ENCODE measurements at places on chromosomes 7 and 10.
A peak's percentile ranks its signal among the peaks of the same experiment; 100 is the strongest.

DNA sequence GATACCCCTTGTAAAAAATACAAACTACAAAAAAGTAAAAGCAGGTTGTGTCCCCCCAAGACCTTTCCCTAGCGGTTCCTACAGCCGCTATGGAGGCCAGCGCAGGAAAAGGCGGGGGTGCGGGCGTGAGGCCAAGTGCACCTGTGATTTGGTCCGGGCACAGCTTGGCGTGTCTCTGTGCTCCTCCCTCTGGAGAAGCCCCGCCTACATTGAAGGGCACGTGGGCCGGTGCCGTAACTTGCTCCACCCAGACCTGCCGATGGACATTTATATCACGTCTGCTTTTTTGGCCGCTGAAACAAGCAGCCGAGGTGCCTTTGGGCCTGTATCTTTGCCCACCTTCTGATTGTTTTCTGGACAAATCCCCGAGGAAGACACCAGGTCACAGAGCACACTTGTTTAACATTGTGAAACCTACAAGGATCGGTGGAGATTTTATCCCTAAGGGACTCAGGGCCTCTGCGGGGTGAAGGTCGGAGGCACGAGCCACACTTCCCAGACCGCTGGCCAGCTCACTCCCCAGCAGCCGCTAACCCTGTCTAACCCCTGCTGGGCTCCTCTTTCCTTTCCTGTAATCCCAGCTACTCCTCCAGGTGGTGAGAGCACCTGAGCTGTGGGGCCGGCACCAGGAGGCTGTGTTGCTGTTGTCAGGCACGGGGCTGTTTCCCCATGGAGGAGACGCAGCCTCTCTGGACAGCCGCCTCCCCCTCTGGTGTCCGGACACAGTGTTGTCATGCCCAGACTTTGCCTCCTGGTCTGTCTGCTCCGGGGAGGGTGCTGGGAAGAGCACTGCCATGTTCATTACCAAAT is 18.8 kb upstream of the INPP5A start:
- peak; percentile 88 for DNase-seq

- no peak for DNase-seq
Observed at GRCh38 chr10:132499367-132499685, 38.3 kb upstream of the INPP5A start.

GRCh38 chr7:70763961-70764691 is 367.8 kb upstream of the GALNT17 start:
- DNase-seq: no peak

DNA sequence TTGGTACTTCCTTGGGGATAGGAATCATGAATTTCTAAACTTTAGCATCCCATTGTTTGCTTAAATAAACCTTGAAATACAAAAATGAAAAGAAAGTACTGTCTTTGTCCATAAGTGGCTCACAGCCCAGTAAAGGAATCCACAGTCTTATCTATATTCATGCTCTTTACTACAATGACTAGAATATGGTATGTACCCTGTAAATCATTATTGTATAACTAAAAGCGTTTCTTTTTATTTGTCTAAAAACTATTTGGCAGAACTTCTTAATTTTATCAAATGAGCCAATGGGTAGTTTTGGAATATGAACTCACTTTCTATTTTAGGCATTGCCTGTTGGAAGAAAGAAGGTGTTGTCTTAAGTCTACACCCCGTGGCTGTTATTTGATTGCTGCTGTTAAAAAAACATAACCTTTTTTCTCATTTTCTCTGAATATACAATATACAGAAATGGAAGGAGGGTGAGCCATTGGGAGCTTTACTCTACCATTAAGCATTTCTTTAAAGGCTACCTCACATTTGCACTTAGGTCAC is 12.4 kb upstream of the STRIP2 start:
- no peak for DNase-seq

- no peak for DNase-seq
Observed at GRCh38 chr7:19106241-19107080, 11.0 kb downstream of the TWIST1 start.

DNA sequence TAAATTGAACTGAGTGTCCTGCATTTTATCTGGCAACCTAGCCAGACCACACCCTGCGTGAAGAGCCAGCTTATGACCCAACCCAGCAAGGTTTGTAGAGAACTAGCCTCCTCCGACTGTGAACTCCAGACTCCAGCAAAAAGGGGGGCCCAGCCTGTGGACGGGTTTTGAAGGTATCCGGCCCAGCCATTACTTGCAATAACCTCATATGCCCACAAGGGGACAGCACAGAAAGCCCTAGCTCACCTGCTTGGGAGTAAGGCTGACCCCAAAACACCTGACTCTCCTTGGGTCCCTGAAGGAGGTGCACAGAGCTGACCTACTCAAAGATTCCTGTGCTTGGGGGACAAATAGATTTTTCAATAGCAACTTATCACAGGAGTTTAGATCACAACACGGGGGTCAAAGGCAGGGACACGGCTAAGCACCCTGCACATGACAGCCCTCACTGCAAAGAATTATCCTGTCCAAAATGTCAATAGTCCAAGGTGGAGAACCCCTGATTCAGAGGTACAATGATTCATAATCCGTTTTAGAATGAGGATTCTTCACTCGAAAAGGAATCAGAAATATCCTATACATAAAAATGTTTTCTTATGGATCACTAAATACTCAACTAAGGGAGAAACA is 4.6 kb downstream of the TRPV6 start:
- peak; percentile 69 for DNase-seq

GRCh38 chr7:19009241-19009935 is 108.0 kb downstream of the TWIST1 start:
- no peak for DNase-seq

DNA sequence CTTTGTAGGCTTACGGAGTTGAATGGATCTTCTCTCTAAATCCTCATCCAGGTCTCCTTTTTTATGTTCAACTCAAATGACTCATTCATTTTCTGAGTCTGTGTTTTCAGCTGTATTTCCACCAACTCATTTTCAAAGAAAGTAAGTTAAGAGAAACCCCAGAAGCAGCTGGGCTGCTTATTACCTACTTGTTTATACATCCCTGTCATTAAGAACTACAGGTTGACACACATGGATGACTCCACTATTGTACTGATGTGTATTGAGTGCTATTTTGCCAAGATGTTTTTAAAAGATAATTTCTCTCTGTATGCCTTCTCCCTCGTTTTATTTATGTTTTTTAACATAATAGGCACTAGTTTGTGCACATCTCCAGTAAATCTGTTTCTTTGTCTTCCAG is 41.9 kb downstream of the DGKI start:
- no peak for DNase-seq

DNA sequence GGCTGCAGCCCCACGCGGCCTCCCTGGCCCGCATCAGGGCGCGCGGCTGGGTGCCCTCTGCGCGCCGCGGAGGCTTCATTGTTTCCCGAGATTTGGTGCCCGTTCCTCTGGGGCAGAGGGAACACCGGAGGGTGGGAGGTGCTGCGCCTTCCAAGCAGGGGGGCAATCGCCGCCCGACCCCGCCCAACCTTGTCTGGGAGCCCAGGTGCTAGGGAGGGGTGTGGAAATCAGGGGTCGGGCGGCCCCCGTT is 1.0 kb upstream of the NRP1 start:
- DNase-seq: no peak

- DNase-seq: peak; percentile 63
Observed at GRCh38 chr7:114663502-114663901, 248.9 kb downstream of the FOXP2 start.

- no peak for DNase-seq
Observed at GRCh38 chr7:66739953-66740301, 606 bp upstream of the RABGEF1 start.
